ENCODE measurements at places on chromosomes 3 and 15.

DNA sequence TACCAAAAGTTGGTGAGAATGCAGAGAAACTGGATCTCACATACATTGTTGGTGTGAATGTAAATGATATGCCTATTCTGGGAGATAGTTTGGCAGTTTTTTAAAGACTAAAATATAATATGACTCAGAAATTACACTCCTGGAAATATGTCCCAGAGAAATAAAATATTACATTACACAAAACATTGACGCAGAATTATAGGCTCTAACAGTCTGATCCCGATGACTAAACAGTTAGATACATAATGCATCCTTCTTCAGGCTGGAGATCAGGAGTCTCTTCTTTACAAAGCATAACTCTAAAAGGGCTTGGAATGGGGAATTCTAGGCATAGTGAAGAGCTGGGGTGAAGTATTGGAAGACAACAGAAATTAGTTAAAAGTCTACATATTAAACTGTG lies 586.2 kb upstream of the NECTIN3 start:
- DNase-seq: no peak

DNA sequence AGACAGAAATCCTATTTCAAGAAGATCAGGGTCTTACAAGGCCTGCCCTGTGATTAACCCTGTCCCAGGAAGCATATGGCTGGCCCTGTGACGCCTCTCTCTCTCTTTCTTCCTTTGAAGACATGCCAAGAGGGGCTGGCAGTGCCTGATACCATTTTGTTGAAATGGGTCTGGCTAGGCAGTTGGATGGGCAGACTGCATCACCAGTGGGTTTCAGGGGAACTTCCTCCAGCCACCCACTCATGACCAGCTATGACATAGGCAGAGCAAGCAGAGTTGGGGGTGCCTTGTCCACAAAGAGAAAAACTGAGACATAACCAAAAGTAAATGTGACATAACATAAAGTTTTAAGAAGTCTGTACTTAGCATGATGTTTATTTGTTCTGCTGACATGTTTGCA lies 31.4 kb upstream of the MANF start:
- no peak for DNase-seq

DNA sequence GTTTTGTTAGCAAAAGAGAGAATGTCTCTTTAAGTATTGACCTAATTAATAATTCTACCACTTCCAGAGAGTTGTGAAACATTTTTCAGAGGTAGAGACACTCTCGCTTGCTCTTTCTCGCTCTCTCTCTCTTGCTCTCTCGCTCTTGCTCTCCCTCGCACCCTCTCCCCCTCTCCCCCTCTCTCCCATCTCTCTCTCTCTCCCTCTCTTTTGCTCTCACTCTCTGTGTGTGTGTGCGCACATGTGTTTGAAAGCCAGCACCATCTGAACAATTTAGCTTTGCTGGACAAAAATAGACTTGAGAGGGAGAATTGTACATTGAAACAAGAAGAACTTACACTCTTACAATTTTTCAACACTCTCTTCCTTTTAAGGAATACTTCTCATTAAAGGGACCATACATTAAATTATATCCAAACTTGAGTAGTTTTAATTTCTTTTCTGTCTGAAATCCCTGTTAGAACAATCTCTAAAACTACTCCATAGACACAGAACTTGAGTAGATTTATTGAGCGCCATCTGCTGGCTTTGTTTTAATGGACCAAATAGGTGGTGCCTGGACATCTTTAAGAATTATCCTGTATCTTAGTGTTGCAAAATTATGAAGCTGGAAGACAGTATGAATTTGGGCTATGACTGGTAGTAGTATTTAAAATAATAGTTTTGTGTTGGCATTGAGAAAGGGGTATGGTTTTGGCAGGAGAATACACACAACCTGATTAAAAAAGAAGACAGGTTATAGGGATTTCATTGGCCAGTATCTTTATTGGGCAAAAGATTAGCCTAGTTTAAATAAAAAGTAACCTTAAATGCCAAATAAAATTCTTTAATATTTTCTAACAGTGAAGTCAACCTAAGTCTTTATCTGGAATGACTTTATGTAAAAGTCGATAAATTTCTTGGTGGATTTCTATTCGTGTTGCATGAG lies 124.6 kb downstream of the AKAP13 start:
- DNase-seq: peak; percentile 82

- DNase-seq: no peak
These were observed 12.8 kb downstream of the SENP7 start for GRCh38 chr3:101500208-101500607.

GRCh38 chr15:70714015-70714414 lies 49.3 kb downstream of the UACA start:
- peak; percentile 56 for DNase-seq

DNA sequence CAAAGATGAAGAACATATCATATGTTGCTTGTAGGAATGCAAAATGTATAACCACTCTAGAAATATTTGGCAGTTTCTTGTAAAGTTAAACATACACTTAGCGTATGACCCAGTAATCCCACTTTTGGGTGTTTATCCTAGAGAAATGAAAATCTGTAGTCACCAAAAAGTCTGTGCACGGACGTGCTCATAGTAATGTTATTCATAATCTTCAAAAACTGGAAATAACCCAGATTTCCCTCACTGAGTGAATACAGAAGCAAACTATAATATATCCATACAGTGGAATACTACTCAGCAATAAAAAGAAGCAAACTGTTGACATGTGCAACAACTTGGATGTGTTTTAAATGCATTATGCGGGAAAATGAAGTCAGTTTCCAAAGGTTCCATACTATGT lies 155.9 kb downstream of the AKAP13 start:
- DNase-seq: no peak

DNA sequence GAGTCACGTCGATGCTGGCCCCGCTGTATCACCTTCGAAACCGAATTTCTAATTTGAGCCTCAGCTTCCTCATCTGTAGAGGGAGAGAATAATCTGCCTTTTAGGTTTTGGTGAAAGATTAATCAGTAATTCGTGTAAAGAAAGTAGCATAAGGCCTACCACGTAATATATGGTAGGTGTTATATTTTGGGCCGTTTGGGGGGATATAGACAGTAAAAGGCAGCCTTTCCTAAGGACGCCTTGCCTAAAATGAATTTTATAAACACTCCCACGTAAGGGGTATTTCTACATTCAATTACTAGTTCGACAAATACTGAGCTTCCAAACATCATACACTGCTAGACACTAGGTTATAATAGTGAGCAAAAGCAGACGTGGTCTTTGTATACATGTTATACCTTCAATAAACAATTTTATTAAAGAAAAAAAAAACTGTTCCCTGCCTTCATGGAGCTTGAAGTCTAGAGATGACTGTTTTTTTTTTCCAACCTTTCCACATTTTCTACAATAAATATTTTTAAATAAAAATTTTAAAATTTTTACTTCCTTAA lies 737 bp downstream of the JAGN1 start:
- DNase-seq: no peak

DNA sequence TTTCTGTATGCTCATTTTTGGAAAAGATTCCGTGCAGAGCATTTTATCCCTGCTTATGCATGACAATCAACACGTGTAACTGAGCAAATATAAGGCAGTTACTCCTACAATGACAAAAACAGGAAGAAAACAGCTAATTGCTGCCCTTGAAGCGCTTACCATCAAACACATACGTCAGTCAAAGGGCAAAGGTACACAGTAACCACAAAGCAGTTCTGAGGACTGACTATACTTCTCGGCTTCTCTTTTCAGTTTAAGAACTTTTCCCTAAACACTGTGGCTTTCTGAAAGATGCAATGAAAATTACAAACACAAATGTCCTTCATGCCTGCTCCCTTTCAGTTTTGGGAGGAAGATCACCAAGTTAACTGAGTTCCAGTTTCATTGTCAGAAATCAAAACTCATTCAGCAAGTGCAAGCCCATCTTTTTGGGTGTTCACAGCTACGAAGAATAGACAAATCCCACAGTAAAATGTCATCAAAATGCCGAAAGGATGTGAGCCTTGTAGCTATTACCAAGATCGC lies 602.8 kb downstream of the FOXP1 start:
- no peak for DNase-seq

DNA sequence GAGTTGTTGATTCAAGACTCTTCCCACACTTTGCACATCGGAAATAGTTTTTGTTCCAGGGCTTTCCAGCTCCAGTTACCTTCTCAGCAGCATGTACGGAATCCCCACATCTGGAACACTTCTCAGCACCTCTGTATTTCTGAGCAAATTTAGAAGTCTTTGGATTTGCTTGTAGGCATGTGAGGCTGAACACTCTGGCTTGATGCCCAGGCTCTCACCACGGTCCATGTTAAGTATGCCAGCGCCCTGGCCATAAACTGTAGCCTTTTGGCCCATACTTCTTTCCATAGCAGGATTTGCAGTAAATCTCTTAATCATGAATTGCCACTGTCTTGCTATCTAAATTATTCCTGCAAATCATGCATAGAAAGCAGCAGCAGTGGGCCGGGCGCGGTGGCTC lies 24.4 kb downstream of the ATP2C1 start:
- peak; percentile 38 for DNase-seq

- peak; percentile 65 for DNase-seq
These were observed 18.5 kb upstream of the C3orf62 start for GRCh38 chr3:49295489-49296058.

DNA sequence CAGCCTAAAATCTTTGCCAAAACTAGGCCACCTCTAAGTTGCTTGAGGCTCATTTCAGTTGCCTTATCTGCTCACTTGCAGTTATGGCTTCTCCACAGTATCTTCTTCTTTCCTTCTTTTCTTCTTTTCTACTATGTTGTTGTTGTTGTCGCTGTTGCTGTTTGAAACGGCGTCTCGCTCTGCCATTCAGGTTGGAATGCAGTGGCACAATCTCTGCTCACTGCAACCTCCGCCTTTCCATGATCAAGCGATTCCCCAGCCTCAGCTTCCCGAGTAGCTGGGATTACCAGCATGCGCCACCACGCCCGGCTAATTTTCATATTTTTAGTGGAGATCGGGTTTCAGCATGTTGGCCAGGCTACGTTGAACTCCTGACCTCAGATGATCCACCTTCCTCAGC lies 210.8 kb upstream of the NR2F2 start:
- DNase-seq: no peak

- DNase-seq: peak; percentile 63
These were observed 61.5 kb upstream of the DCBLD2 start for GRCh38 chr3:98962951-98963350.

DNA sequence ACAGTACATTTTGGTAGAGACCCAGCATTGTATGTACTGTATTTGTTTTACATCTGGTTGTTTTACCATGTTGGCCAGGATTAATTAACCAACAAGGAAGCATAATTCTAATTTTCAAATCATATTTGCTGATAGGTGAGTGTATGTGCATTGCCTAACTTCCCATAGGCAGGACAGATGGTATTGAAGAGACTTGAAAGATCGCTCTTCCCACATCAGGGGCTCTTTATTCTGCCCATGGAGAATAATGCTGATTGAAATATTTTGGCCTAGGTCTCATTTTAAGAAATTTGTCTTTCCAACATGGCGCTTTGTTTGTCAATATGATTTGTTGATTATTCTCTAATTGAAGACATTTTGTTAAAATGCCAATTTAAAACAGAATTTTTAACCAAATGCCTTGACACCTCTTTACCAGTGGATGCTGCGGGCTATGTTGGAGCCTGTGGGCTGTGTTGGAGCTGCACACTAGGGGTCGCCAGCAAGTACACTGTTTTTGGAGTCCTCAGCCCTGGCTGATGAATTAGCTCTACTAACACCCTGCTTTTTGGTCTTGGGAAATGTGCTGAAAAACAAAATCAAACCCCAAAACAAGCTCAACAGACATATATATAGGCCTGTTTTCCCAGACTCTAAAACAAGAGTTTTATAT lies 5.3 kb downstream of the P2RY12 start:
- peak; percentile 26 for DNase-seq

DNA sequence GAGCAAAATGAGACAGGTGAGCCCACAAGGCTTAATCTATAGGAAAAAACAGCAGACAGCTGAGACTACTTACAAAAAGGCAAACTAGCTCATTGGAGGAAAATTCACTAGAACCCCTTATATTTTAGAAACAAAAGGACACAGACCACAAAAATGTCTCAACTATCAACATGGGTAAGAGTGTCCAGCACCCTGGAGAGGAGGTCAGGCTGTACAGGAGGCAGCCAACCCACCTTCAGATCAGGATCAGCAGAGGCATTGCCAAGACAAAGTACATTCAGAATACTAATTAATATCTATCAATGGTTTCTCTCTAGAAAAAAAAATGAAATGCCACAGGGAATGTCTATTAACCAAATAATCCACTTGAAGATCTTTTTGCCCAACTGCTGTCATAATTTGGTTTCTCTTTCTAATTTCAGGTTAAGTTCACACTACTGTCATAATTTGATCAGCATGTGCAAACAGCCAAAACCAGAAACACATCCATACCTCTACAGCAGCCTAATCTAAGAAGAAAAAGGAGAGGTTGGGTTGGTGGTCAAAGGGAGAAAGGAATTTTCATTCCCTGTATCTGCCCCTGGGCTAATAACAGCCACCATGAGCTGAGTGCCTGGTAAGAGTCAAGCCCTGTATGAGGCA lies 26.0 kb upstream of the THBS1 start:
- no peak for DNase-seq

DNA sequence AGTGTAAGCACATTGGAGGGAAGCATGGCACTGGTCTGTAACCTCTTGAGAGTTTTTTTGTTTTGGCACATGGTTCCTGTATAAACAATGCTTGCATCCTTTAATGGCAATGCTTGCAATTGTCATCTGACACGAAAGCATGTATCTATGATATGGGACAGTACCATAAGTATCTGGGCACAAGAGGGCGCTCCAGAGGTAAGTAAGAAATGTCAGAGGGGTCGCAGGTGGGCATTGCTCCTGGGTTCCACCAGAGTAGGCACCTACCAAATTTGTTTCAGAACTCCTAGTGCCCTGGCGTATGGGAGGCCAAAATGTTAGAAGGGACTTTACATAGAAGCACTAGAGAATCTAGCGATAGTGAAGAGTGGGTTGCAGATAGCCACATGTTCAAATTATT lies 58.7 kb upstream of the BCHE start:
- DNase-seq: no peak

DNA sequence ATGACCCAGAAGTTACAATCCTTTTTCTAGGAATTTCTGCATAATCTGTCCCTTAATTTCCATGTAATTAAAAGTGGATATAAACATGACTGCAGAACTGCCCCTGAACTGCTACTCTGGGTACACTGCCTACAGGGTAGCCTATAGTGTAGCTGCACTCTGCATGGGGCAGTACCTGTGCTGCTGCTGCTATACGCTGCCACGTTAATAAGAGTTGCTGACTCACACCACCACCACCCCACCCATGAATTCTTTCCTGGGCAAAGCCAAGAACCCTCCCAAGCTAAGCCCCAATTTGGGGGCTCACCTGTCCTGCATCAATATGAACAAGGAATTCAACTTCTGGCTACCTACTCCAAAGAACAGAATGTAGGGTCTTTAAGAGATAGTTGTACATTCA lies 13.9 kb downstream of the HDGFL3 start:
- no peak for DNase-seq

GRCh38 chr3:177657243-177657642 lies 460.0 kb upstream of the TBL1XR1 start:
- no peak for DNase-seq

- peak; percentile 11 for DNase-seq
These were observed 63.3 kb downstream of the ROBO2 start for GRCh38 chr3:77102951-77103769.
